ENCODE measurements at places on chromosomes 12 and 14.

GRCh38 chr14:49945448-49946319 is 52.8 kb downstream of the ARF6 start:
- DNase-seq, result no peak

GRCh38 chr12:72105849-72106248 is 166.3 kb upstream of the TRHDE start:
- DNase-seq, result no peak

DNA sequence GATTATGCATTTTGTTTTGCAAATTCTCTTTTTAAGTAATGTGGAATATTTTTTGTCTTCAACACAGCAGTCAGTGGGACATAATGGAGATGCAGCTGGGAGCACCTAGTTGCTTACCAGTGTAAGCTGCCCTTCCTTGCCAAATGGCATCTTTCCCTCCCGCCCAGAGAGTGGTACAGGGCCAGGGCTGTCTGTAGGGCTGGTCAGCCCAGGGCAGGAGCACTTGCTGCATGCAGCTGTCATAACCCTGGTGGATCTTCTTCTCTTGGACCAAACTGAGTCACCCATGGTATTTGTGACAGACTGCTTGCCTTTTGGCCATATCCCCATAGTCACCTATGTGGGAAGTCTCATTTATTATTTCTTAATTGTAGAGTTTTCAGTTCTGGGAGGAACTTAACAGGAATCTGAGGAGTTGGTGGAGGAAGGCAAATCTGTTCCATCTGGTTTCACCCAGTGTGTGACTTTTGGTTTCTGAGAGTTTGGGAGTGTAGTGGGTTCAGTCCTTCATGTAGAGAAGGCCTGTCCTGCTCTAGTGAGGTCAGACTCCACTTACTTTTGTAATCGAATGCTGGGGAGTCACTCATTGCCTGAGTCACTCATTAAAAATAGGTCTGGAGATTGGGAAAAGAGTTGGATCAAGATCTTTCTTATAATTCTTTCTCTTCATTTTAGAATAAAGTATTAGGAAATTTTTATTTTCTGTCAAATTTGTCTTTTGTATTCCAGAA is 62.0 kb upstream of the ASPG start:
- no peak for DNase-seq

- no peak for DNase-seq
These were observed 92.5 kb upstream of the MED13L start for GRCh38 chr12:116370004-116370404.

GRCh38 chr12:14126692-14127091 is 145.3 kb upstream of the GRIN2B start:
- DNase-seq, result no peak

- peak; percentile 23 for DNase-seq
These were observed 485 bp downstream of the PELI2 start for GRCh38 chr14:56118611-56119181.

DNA sequence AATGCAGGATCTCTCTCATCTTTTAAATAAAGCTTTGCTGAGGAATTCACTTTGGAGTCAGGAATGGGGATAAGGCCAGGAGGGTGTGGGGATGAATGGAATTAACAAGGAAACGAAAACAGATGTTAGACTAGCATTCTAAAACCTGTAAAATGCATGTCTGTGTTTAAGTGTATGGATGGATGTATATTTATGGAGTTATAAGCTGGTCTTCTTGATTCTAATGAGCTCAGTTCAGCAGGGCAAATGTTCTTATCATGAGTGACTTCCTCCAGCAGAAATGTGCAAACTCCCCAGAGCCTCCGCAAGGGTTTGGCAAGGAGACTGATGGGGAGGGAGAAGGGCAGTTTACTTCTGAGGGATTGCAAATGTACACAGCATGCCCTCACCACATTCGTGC is 149.1 kb downstream of the NTF3 start:
- no peak for DNase-seq

DNA sequence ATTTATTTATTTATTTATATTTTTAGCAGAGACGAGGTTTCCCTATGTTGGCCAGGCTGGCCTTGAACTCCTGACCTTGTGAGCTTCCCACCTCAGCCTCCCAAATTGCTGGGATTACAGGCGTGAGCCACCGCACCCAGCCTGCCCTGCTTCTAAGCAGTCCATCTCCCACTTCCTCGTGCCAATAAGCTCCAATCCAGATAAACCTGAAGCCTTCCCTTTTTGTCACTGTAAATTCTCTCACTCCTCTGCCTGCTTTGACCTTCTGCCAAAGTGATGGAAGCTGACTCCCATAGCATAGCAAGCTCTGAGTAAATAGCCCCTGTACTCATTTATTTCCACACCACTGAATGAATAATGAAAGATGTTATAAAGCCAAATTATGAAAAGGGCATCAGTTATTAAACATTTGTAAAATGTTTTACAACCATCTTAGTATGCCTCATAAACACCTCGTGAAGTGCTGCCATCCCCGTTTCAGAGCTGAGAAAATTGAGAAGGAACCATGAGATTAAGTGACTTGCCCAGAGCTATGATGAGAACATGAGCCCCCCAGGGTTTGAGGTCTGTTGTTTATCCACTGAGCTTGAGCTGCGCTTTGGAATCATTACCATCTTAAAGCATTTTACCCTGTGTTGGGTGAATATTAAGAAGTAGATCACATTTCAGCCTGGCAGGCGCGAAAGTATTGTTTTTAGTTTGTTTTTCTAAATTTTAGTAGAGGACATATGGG is 30.4 kb downstream of the MANSC1 start:
- no peak for DNase-seq

- peak; percentile 59 for DNase-seq
These were observed 545.1 kb upstream of the ATP2B1 start for GRCh38 chr12:90253674-90254181.

- DNase-seq, result peak; percentile 57
These were observed 1.9 kb downstream of the BCL7A start for GRCh38 chr12:122023339-122024131.

- DNase-seq, result no peak
These were observed 454.8 kb upstream of the SOX5 start for GRCh38 chr12:24404086-24404815.

- DNase-seq, result no peak
These were observed 263.1 kb downstream of the CEP128 start for GRCh38 chr14:80678436-80678835.

DNA sequence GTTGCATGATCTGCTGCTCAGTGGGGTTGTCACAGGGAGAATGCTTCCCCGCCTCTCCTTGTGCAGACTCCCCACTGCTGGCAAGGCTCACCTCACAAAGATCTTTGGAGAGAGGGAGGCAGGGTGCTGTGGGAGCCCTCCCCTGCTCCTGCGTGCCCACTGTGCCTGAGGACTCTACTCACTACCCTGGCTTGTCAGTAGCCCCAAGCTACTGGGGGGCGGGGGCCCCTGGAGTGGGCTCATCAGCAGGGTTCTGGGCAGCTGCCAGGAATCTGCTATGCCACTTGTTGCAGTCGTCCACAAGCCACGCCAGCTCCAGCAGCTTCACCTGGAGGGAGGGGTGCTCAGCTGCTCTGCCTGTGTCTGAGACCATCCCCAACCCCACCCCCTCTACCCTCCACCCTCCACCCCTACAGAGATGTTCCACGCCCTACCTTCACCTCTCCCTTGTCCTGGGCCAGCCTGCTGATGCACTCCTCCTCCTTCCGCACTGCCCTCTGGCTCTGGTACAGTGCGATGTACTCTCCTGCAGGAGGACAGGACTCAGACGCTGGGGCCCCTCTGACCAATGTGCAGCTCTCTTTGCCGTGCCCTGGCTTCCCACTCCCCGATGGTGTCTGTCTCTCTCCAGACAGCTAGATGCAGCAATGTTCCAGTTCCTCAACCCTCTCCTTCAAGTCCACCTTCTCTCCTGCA is 14.2 kb upstream of the BLTP3B start:
- no peak for DNase-seq

- DNase-seq, result no peak
These were observed 1353.2 kb downstream of the AACS start for GRCh38 chr12:126418400-126418799.

DNA sequence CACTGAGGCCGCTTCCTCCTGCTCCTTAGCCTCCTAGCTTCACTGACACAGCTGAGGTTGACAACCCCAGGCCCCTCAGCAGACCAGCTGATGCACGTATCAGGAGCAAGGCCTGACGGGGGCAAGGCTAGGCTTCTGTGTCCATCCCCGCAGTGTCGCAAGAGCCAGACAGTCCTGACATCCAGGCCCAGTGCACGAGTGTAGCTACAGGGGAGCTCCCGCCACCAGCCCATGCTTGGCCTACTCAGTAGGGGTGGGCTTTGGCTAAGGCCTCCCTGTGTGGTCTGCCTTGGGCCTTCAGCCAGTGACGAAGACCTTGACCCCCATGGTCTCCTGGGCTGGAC is 179.1 kb downstream of the DPF3 start:
- no peak for DNase-seq

GRCh38 chr12:46430340-46430948 is 57.9 kb upstream of the SLC38A2 start:
- peak; percentile 28 for DNase-seq

GRCh38 chr14:30125322-30125979 is 197.8 kb upstream of the PRKD1 start:
- DNase-seq, result no peak

GRCh38 chr14:89091781-89092180 is 267.3 kb downstream of the TTC8 start:
- DNase-seq, result no peak

- DNase-seq, result no peak
These were observed 219.1 kb downstream of the PHLDA1 start for GRCh38 chr12:75812271-75813018.

- DNase-seq, result peak; percentile 52
These were observed 60.2 kb downstream of the PLXNC1 start for GRCh38 chr12:94208622-94208966.

GRCh38 chr14:24172261-24172860 is 481 bp downstream of the REC8 start:
- DNase-seq, result no peak

DNA sequence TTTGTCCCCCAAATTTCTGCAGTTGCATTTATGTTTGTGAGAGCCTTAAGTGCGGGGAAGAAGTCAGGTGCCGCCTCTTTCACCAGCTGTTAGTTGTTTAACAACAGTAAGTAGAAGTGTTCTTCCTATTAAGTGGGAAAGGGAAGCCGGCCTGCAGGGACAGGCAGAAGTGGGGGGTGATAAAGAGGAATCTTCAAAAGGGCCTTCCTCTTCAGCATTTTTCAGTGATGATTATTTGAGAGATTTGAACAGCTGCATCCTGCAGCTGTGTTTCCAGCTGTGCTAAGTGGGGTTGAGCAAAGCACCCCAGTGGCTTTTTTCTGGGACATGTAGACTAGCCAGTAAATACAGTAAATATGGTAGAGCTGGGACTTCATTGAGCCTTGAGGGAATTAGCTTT is 32.1 kb upstream of the SLC38A1 start:
- no peak for DNase-seq

GRCh38 chr14:57420986-57421385 is 30.6 kb downstream of the NAA30 start:
- DNase-seq, result no peak

DNA sequence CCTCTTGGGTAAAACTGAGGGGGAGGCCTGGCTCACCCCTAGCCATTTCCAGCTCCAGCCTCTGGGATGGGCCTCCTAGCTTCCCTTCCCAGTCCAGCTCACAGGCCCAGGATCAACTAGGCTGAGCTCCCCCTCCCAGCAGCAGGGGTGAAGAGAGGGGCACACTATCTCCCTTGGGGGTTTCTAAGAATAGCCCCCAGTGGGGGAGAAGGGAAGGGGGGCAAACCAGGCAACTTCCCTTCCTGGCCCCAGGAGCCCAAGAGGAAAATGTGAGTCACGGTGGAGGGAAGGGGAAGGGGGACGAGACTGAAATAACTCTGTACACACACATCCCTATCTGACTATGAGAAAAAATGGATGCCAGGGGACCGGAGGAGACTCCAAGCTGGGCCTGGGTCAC is 9.0 kb downstream of the ADCY6 start:
- DNase-seq, result no peak

DNA sequence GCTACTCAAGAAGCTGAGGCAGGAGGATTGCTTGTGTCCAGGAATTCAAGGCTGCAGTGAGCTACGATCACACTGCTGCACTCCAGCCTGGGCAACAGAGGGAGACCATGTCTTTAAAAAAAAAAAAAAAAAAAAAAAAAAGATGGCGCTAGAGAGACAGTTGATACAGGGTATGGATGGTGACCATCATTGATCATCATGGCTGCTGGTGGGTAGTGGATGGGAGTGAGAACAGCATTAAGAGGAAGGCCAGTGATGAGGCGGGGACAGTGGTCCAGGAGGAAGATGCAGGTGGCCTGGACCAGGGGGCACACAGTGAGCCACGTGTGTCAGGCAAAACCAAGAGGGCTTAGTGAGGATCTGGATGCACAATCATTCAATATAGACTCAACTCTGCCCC is 26.8 kb upstream of the MAP1LC3B2 start:
- no peak for DNase-seq

DNA sequence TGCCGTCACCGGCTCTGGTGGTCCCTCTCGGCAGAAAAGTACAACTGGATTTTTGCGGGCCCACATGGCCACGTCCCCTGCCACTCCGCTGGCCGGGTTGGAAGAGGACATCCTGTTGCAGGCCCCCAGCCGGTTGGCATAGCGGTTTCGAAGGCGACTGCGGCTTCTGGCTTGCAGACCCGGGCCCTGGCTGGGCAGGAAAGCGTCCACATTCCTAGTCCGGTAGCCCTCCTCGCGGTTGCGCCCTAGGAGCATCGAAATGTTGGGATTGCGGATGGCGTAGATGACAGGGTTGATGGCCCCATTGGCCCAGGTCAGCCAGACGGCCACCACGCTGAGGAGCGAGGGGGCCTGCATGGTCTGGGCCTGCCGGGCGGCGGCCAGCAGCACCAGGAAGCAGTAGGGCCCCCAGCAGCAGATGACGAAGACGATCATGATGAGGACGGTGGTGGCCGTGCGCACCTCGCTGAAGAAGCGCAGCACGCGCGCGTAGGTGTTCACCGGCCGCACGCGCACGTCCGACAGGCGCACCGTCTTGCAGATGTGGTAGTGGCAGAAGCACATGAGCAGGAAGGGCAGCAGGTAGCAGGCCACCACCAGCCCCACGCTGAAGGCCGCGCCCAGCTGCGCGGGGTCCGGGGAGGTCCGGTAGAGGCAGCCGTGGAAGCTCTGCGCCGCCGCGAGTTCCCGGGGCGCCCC is 1.2 kb downstream of the GPR135 start:
- peak; percentile 48 for DNase-seq

DNA sequence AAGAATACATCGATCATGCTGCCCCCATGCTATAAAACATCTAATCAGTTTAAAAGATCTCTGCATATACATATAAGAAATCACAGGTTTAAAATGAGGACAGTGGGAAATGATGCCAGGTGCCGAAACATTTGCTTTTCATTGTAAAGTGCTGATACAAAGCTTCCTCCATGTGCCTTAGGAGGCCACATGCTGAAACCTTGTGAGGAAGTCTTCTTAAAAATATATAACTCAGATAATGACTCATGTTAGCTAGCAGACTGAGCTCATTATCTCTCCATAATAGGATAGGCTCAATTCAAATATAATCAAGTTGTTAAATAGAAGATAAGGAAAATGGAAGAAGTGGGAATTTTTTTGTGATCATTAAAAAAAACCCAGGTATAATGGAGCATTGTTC is 65.9 kb downstream of the RFX4 start:
- no peak for DNase-seq

DNA sequence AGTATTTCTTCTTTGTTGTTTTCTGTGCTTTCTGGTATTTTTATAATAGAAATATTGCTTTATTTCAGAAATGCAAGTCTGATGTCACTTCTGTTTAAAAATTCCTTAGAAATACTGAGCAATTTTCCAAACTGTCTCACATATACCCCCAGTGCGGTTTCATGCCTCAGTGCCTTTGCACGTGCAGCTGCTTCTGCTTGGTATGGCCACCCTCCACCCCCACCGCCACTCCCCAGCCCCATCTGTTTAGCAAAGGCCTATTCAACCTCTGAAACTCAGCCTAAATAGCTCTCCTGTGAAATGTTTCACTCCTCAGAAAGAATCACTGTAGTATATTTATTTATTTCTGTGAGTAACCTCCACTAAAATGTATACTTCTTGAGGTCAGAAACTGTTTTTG is 52.3 kb downstream of the PPM1H start:
- no peak for DNase-seq
